ENCODE measurements at places on chromosomes 13 and 19.

- peak; percentile 25 for DNase-seq
Measured at GRCh38 chr19:48926909-48927308, 6.6 kb upstream of the DHDH start.

- no peak for DNase-seq
Measured at GRCh38 chr13:36981156-36981743, 17.9 kb downstream of the ALG5 start.

DNA sequence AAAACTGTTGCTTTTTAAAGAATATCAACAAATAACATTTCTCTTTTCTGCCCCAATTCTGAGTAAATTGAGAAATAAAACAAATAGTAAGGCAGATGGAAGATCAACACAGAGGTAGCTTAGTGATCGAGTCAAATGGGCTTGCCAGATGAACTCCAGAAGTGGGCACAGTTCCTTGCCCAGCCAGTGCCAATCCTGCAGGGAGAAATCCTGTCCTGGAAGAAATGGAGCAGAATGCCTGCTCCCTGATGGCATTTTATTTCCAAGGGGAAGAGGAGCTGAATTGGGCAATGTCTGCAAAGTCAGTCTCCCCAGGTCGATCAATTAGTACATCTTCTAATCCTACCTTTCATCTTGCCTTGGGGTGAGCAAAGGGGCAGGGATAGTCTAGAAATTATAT lies 225.3 kb downstream of the NHLRC3 start:
- DNase-seq: no peak

GRCh38 chr13:108958013-108958376 lies 328.6 kb downstream of the MYO16 start:
- no peak for DNase-seq

DNA sequence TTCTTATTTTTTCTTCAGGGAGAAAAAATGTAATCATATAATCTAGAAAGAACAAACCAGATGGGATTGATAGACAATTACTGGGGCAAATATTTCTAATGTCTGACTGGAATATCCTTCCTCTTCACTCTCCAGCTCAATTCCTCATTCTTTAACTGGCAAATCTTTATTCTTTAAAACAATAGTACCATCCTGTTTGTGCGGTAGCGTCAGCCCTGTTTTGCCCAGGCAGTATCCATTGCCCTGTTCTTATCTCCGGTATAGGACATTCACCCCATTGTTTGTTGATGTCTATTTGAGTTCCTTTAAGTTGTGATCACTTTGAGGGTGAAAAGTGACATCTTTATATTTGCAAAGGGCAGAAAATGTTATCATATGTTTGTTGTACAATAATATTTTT lies 185.4 kb downstream of the POSTN start:
- DNase-seq: no peak

- no peak for DNase-seq
Measured at GRCh38 chr19:5104871-5105351, 136.0 kb downstream of the KDM4B start.

DNA sequence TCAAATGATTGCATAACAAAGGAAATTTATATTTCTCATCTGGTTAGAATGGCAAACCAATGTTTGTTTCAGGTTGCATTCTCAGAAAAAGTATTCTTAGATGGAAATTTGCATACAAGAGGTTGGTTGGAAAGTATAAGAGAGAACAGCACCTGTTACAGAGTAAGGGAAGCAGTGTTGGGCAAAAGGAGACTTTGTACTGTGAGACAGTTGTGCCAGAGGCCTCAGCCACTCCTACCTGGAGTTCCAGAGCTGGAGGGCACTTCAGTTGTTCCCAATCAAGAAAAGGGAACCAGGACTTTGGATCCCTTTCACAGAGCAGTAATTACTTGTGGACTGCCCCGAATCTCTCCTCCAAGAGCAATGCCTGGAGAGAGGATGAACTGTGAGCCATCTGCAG lies 81.8 kb downstream of the SPRY2 start:
- DNase-seq: no peak

DNA sequence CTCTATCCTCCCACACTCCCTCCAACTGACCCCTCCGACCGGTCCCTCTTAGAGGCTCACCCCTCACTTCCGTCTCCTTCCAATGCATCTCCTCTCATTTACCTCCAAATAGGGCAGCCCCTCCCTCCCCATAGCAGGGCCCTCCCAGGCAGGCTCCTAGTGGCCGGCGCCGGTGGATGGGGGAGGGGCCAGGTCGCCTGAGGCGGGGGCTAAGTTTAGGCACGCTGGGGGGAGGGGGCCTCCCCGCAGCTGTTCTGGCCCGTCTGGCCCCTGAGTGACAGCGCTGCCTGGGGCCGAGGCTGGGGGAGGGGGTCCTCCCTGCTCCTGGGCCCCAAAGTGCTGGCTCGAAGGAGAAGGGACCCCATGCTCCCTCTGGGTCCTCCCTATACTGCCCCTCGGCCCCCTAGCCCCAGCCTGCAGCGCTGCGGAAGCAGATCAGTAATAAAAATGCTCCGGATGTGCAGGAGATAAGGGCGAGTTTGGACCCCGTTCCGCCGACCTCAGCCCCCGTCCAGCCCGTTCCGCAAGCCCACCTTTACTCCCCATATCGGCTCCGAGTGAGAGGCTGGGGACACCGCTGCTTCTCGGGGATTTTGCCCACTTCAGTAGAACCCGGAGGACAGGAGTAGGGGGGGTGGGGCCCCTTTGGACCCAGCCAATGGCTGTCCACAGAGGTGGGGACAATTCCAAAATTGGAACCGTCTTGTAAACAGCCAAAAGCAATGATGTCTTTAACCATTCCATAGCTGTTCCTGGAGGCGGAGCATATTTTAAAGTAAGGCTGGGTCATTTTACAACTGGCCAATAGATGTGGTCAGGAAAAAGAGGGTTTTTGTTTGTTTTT lies 4.0 kb downstream of the RTN2 start:
- DNase-seq: no peak

DNA sequence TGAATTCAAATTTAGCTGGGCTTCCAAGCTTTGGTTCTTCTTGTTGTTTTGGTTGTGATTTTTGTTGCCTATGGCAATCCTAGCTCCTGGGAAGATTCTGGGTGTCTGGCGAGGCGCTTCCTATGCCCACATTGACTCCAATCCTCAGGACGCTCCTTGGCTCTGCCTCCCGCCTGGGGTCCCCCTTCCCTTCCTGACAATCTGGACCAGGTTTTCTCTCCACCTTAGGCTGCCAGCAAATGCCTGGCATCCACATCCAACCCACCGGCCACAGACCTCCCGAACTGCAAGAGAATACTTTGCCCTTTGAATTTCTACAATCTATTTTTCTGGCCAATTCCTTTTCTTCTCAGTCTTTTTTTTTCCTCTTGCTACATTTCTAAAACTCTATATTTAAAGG lies 186.9 kb upstream of the UBL3 start:
- no peak for DNase-seq

DNA sequence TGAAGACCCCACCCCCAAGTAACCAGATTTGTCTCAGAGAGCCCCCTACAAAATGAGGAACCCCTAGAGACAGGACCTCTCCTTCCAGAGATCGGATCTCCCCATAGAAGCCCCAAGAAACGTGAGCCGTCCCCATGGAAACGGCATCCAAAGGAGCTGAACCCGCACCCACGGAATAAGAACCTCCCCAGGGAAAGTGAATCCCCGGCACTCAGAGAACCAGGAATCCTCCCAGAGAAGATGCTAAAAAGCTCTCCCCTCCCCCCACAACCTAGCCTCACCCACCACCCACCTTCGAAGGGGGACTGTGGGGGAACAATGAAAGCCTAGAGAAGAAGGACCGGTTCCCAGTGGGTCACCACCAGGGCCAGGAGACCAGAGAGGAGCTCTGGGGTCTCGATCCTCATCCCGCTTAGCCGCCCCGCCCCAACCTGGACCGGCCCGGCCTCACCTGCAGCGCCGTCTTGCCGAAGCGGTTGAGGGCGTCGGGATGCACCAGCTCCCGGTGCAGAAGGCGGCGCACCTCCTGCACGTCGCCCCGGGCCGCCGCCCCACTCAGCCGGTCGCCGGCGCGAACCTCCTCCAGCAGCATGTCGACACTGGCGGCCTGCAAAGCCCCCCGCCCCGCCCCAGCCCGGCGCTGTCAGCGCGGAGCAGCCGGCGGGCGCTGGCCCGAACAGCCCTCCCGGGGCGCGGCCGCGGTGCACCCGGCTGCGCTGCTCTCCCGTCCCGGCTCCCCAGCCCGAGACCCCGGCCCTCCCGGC lies 535 bp downstream of the CDKN2D start:
- DNase-seq: peak; percentile 73

- no peak for DNase-seq
Measured at GRCh38 chr19:13286195-13286985, 136.2 kb downstream of the IER2 start.

DNA sequence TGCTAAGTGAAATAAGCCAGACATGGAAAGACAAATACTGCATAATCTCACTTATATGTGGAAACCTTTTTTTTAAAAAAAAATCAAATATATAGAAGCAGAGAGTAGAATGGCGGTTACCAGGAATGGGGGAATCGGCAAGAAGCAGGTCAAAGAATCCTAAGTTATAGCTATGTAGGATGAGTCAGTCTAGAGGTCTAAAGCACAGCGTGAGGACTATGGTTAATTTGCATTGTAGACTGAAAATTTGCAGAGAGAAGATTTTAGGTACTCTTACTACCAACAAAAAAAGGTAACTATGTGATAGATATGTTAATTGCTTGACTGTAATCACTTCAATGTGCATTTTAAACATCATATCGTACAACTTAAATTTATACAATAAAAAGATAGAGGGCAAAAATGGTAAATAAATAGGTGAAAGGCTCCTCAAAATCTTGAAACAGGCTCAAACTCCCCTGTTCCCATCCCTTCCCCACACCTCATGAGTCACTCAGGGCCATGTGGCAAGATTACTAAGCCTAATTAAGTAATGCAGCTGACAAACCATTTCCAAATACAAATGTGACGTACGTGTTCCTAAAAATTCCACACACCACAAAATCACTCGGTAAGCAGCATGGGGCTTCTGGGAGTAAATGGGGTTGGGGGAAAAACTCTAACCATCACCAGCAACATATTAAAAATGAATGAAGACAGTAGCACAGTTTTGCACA lies 159.0 kb downstream of the USP12 start:
- no peak for DNase-seq

- no peak for DNase-seq
Measured at GRCh38 chr19:55857149-55857548, 20.8 kb downstream of the NLRP4 start.

DNA sequence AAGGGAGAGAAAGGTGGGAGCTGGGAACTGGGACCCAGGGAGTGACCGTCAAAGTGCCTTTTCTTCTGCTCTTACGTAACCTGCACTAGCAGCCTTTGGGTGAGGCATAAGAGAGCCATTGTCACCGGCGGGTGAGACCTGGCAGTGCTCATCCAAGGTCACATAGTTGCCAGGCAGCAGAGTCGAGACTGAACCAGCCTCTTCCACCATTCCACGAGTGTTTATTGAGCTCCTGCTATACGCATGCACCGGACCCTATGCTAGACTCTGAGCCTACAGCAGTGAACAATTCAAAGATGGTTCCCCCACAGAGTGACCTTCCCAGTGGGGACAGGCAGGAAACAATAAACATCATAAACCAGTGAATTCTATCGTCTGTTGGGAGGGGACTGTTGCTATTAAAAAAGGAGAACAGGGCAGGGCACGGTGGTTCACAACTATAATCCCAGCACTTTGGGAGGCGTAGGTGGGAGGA lies 18.6 kb upstream of the STRN4 start:
- no peak for DNase-seq

- no peak for DNase-seq
Measured at GRCh38 chr13:114038900-114039299, 65.0 kb upstream of the C13orf46 start.

GRCh38 chr13:96223231-96223630 lies 133.3 kb downstream of the HS6ST3 start:
- DNase-seq: no peak

GRCh38 chr13:67090856-67091255 lies 139.3 kb downstream of the PCDH9 start:
- no peak for DNase-seq

DNA sequence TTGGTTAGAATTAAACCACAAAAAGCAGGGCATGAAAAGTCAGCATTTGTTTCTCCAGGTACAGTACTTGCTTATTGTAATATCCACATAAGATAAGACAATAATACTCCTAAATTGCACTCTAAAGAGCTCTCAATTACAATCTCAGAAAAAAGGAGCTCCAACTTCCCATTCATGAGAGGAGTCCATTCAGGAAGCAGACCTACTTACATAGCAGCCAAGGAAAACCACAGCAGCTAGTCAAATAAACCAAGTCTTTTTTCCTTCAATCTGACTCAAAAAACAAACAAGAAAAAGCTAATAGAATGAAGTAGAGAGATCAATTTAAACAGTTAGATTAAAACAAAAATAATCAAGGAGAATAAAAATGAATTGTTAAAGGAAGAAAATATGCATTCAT lies 885.2 kb upstream of the SLITRK6 start:
- no peak for DNase-seq

DNA sequence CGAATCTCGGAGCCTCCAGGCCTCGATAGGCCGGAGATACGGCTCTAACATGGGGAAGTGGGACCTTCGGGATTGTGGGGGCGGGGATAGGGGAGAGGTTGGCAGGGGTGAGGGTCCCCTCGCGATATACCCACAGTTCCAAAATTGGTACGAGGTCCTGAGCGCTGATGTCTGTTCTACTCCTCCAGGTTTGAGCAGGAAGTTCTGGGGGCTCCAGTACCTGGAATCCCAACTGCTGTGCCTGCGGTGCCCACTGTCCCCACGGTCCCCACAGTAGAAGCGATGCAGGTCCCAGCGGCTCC lies 447 bp downstream of the RBM42 start:
- no peak for DNase-seq

DNA sequence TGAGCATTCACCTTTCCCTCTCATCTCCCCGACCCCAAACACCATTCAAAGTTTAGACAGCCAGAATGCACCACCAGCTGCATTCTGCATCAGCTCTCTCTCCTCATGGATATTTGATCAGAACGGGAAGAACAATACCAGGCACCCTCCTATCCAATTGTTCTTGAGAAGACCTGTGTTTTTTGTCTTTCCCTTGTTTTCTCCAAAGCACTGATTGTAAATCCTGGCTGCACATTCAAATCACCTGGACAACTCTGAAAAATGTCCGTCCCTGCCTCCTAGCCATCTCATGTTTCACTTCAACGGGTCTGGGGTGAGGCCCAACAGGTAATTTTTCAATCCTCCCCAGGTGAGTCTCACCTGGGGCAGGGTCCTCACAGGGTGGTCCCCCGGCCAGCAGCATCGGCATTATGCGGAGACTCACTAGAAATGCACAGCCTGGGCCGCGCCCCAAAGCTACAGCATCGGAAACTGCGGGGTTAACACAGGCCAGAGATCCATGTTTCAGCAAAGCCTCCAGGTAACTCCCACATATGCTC lies 5.5 kb downstream of the IRS2 start:
- DNase-seq: no peak

DNA sequence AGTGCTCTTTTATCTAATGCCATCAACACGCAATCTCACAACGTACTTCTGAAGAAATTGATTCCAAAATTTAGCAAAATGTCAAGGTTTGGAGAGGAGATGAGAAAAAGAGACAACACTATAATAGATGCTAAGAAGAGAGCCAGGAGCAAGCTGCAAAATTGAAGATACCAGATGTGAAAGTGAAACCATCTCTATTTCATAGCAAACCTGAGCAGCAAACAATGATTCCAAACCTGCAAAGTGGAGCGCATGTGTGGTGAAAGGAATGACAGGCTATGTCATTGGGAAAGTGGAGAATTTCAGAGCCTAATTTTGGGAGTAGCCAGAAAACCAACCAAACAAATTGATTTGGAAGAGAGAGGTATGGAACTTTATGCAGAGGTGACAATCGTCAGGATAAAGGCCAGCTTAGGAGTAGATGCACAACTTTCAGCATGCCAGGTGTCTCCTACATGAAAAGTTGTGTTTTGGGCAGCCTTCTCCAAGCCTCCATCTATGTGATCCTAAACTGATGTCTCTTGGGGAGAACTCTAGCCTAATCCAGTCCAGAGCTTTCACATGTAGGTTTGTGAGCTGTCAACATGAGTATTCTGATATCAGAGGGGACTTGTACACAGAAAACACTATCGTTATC lies 158.4 kb upstream of the FNDC3A start:
- DNase-seq: peak; percentile 9

Data from CD4-positive, alpha-beta T cell treated with Interleukin-17A for 4 hours (primary cell).